HTR-8/SVneo (cell line): ENCODE measurements at places on chromosomes 7 and 10.

DNA sequence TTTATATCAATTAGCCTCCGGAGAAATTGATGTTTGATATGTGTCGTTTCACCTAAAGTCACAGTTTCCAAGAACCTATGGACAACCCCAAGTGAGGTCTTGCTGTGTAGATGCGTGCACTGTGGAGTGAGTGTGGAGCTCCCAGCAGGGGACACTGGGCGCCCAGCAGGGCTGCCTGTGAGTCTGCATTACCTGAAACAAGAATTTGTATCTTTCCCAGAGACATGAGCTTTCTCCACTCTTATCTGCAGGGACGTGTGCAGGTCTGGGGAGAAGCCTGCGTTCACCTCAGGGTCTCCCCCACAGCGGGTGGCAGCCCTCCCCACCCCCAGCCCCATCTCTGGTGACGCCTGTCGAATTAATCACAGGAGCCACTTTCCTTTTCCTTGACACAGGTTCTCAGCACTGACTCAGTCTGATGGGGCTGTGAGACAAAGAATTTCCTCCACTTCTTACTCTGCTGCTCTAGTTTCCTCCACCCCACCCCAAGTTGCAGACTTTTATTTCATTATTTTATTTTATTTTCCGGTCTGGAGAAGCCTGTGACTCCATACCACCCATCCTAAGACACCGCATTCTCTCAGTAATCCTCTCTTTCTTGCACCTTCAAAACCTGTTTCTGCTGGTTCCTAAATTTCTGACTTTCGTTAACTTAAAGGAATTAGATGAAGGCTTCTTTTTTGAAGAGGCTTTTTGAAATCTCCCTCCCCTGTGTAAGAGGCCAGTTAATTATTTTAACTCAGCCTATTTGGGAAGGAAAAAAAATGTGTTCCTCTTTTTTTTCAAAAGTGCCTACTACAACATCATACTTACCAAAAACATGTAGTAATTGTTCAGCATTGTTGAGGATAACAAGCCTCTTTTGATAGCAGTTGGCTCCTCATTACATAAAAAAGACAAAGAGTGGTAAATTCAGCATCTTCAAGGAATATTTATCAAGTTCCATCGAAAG lies 17.0 kb upstream of the INSIG1 start:
- DNase-seq: no peak

DNA sequence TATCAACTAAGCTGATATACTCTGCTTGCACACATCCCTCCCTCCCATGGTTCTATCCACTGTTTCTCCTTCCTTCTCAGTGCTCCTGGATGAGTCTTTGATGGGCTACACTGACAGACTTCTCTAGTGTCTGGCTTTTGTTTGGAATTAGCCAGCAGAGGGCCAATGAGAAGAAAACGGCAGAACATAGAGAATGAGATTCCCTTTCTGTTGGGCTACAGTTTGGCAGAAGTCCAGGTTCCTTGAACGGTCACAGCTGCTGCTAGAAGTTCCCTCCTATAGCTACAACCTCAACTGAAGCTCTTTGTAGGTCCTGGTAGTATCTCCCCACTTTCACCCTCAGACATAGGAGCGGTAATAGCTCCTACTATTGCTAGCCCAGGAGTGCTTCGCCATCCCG lies 251.1 kb upstream of the LRRN3 start:
- DNase-seq: no peak

DNA sequence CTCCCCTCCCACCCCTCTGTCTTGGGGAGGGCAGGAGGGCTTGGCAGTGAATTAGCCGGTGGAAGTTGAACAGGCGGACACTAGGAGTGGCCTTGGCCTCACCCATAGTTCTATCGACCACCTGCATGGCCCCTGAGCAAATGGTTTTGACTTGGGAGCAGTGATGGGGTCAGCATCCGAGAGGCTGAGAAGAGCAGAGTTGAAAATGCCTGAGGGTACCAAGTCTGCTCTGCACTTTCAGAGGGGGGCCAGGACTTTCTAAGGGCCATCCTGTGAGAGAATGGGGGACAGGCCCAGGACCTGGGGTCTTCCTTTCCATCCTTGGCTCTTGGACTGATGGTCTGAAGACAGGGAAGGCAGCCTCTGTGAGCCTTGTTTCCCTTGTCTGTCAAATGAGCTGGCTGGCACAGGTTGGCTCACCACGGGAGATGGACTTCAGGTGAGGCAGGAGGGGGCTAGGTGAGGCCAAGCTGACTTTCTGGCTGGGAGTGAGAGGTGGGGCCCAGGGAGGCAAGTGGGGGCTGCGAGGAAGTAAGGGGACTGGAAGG lies 29.4 kb downstream of the CDH23 start:
- DNase-seq: no peak

- DNase-seq: no peak
Measured at GRCh38 chr10:14474656-14475055, 143.9 kb upstream of the FRMD4A start.

GRCh38 chr7:39414224-39415035 lies 151.8 kb upstream of the YAE1 start:
- peak; percentile 18 for DNase-seq

DNA sequence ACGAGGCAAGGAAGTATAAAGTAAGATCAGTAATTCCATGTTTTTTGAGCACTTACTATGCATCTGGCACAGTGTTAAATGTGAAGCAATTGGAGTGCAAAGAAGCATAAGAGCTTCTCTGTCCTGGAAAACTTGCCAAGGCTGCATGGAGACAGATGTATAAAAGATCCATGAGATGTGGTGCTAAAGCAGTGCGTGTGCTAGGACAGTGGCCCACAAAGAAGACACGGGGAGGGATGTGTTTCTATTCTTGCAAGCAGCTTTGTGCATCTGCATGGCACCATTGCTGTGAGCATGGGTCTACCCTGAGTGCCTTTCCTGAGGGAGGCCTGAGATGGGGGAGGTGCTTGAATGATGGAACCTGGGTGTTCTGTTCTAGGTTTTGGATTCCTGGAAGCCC lies 5.1 kb upstream of the CDHR3 start:
- no peak for DNase-seq

GRCh38 chr10:72260976-72261783 lies 12.5 kb upstream of the DDIT4 start:
- peak; percentile 88 for DNase-seq

DNA sequence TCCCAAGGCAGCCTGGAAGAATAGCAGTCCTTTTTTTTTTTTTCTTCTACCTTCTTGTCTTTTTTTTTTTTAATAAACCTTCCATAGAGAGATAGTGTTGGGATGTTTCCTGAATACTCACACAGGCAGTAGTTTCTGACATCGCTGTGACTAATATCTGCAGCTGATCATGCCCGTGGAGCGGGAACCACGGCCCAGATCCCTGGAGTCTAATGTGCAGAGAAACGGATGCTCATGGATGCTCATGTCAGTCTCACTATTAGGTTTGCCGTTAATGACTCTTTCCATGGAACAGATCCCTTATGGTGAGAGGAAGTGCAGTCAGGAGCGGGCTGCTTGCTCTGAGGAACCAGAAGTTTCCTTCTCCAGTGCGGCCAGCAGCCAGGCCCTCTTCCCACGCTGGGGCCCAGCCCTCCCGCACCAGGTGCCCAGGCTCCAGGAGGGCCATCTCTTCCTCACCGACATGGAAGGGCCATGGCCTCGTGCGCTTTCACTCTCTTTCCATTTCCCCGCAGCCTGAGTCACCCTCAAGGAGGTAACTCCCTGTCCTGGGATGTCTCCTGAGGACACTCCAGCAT lies 132.5 kb downstream of the WDR37 start:
- no peak for DNase-seq

DNA sequence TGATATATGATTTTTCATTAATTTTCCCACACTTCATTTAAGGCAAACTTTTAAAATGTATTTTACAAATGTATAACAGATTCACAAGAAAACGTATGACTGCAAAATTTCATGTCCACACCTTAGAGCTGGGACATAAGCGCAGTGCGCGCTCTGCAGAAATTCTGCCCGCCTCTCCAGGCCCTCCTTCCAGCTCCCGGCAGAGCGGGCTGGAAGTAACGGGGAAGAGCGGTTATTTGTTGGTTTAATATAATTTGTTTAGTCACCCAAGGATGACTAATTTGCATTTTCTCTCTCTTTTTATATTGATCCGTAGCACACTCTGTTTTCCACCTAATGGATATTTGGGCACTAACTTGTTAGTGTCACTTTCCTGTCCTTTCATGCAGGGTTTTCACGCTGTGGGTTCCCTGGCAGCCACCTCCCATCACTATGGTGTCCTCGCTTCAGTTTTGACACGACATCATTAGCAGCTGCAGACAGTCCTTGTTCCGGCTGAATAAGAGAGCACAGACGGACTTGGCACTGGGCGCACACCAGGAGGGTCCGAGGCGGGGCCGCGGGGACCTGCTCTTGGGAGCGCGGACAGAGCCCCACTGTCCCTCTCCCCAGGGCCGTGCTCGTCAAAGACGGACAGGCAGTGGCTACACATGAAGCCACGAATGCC lies 129.2 kb upstream of the SEC61G start:
- no peak for DNase-seq

GRCh38 chr7:120825152-120825551 lies 32.8 kb downstream of the TSPAN12 start:
- DNase-seq: no peak

- no peak for DNase-seq
Measured at GRCh38 chr10:16995867-16996529, 133.6 kb downstream of the CUBN start.

GRCh38 chr10:44473146-44473545 lies 88.2 kb upstream of the CXCL12 start:
- peak; percentile 48 for DNase-seq

DNA sequence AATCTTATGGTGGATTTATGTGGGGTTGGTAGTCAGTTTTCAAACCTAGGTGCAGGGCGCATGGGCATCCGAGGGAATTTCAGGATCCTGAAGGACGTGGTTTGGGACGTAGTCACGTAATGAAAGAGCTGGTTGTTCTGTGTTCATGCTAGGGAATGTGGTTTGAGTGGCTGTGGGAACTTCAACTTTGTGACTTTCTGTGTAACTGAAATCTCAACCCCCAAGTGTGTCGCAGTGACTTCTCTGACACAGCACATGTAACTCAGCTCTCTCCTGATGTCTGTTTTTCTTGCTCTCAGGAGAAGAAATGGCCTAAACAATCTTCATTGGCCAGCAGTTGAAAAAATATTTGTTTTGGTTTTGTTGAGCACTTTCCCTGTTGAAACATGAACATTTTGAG lies 199.0 kb downstream of the PTEN start:
- DNase-seq: no peak

DNA sequence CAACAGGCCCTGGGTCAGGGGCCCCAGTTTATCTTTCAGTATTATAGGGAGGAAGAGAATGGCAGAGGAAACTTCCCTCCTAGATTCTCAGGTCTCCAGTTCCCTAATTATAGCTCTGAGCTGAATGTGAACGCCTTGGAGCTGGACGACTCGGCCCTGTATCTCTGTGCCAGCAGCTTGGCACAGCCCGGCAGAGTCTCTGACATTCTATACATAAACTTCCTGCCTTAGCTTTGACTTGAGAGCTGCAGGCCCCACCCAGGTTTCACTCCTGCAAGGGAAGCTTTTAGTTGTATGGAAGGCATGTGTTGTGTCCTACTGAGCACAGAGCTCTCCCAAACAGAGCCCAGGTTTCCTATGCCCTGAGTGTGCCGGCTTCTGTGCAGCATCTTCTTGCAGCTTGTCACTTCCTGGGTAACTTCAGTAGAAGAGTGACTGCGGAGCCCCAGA lies 205.6 kb upstream of the PRSS58 start:
- no peak for DNase-seq

- DNase-seq: no peak
Measured at GRCh38 chr7:51292596-51292995, 24.0 kb downstream of the COBL start.

- DNase-seq: no peak
Measured at GRCh38 chr10:88466786-88467185, 116.3 kb downstream of the RNLS start.

DNA sequence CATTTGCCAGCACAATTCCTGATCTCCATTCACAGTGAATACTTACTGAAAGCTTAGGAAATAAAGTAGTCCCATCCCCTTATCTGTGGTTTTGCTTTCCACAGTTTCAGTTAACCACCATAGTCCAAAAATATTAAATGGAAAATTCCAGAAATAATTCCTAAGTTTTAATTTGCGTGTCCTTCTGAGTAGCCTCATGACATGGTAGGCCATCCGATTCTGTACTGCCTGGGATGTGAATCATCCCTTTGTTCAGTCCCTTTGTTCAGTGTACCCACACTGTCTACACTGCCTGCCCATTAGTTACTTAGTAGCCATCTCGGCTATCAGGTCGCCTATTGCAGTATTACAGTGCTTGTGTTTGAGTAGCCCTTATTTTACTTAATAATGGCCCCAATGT lies 14.2 kb downstream of the RAB11FIP2 start:
- DNase-seq: no peak

DNA sequence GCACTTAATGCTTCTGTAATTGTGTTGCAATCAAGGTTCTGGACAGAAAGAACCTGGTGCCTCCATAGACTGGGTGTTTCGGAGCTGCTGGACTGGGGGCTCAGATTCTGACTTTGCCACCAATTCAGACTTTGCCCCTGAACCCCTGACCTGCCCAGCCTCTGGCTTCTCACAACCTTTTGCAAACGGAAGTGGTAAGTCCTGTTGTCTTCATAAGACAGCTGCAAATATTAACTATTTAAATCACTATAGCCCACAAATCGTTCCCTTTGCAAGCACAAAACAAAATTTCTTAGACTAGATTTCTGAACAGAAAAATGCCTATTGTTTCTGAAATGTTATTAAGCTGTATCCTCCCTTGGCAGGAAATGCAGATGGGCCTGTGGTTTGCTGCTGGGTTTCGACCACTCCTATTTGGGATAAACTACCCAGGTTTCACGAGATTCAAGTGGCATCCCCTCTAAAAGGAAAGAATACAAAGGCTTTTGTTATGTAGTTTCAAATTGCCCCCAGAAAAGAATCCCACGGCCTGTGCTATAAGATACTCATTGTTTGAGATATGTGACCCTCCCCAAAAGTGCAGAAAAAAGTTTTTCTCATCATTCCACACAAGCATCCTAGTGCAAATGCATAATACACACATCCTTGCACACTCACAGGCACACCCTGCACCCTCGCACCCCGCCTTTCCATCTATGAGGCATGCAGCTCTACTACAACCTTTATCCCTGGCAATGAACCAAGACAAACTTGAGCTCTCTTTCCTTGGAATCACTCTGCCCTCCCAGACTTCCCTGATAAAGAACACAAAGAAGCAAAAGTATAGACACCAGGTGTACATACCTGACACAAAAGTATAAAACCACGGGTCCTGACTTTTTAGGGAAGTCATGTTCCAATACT lies 209.1 kb downstream of the PRPF18 start:
- no peak for DNase-seq

GRCh38 chr10:22505911-22506685 lies 160.8 kb downstream of the SPAG6 start:
- no peak for DNase-seq

DNA sequence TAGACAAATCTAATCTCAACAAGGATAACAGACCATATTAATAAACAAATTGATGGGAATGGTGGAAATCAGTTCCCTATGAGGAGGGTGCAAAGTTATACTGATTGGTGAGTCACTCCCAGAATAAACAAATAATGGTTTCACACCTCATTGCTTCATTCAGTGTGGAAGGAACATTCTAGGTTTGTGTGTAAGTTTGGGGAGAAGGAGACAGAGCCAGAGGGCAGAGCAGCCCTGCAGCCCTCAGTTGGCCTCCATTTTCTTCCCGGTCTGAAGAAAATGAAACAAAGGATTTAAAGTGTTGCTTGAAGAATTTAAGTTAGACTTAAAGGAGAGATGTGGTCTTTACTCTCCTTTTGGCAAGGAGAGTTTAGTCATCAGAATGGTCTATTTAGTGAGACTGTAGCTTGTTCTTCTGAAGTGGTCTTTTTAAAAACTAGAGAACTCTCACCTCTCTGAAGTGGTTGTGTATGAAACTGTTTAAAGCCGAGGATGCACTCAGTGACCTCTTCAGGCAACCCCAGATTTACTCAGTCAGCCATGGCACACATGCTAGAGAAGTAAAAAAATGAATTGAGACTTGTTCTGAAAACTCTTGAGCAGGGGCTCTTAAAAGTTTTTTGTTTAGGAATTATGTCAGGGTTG lies 27.2 kb downstream of the IKZF1 start:
- DNase-seq: no peak
